ENCODE measurements at places on chromosomes 4 and X.
A peak's percentile ranks its signal among the peaks of the same experiment; 100 is the strongest.

DNA sequence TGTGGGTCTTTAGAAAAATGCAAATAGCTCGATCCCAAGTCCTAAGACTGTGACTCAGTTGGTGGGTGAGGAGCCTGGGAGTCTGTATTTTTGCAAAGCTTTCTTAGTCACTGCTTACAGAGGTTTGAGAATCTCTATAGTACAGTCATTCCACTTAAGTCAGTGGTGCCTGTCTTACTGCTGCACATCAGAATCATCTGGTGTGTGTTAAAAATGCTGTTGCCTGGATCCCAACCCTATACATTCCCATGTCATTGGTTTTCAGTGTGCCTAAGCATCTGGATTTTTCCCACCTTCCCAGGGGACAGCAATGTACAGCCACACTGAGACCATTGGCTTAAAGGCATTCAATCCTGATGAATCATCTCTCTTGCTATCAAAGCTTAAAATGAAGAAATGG, 21.0 kb upstream of the GEMIN8 start:
- no peak for DNase-seq

GRCh38 chr4:6674500-6675149, 19.1 kb upstream of the S100P start:
- DNase-seq, result peak; percentile 82

DNA sequence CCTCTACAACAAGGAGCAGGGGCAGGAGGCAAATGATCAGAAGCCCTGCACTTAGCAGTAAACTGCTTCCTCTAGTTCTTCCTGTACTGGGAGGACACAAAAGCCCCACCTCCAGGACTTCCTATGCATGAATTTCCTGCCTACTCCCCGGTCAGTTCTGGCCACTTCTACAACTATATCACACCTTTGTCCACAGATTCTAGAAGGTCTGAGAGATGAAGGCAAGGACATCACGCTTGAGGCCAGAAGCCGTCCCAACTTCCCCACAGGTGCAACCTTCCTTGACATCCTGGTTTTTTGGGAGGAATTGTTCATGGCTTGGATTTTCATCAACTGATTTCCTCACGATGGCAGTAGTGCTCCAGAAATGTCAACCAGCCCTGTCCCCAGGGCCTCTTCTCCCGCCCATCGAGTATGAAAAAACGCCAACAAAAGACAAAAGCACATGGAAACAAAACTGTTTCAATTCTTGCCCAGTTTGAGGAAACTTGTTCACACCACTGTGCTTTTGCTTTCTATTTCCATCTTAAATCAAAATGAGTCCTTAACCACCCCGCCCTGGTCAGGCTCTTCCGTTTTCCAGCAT, 206.5 kb upstream of the STK26 start:
- no peak for DNase-seq

GRCh38 chrX:9913146-9913433, 54.1 kb upstream of the CLDN34 start:
- DNase-seq, result no peak

GRCh38 chr4:131348263-131348662, 1800.8 kb upstream of the PCDH10 start:
- DNase-seq, result no peak

DNA sequence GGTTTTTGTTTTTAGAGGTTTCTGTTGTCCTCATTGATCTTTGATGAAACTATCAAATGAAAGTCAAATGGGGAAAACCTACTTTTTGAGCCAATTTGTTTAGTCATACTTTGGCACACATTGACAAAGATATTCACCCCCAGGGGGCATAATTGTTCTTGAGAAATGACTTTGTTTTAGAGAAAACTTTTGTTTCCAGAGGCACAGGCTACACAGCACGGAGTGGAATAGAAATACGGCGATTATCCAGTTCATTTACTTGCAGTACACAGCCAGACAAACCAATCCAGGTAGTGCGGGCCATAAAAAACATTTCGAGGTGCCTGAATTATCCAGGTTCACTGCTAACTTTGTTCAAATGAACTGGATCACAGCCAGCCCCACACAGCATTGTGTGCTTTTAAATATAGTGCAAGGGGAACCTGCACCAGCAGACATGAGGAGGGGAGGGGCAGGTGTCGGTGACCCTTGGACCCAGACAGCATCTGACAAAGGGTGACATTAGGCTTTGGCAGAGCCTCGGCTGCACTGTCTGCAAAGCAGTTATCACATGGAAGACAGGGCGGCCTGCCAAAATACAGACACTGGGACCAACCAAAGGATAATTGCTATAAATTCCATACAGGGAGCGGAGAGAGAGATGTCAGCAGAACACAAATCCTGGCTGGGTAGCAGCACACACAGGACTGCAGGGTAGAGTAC, 179.6 kb upstream of the NOCT start:
- DNase-seq, result peak; percentile 8

DNA sequence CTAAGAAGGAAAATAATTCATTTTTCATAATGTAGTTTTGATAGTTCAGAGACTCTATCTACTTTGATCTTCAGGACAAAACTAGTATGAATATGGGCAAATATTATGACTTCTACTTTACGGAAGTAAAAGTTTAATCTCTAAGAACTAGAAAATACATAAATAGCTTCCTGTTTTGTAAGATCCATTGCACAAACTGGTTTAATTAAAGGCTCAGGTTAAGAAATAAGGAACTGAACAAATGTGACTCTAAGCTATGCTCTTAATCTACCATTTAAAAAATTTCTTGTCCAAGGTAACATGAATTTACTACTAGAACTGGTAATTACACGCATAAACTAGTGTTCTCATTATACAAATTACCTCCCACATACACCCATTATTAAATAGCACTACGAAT, 360.6 kb downstream of the INPP4B start:
- DNase-seq, result peak; percentile 20

DNA sequence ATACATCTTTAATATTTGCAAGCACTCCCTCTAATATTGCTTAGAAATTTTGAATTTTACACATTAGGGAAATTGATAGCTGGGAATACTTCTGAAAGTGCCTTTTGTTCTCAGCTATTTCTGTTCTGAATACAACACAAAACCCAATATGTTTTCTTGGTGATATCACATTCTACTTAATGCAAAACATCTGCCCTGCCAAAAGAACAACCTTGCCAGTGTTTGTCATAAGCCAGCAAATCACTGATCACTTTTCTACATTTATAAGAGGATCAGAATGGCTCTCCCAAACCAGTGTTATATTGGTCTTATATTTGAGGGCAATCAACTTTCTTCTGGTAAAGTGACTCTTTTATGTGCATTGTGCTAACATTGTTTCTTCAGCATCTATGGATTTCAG, 126.8 kb upstream of the APOOL start:
- DNase-seq, result no peak

GRCh38 chr4:15656038-15656470, 897 bp upstream of the FBXL5 start:
- no peak for DNase-seq

DNA sequence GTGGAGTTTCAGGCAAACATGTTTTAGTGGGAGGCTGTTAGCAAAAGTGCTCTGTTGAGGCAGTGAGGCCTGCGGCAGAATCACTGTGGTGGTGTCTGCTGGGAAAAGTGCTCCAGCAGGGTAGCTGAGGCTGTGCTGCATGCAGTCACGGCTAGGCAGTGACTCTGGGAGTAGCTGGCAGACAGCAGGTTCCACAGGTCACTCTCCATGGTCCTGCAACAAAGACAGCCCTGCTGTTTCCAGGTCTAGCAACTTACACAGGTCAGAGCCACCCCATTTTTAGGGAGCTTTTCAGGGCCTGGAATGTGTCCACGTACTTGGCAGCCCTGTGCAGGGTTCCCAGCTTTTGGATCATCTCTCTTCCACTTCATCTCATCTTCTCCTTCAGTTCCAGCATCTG, 184.3 kb downstream of the NAA11 start:
- DNase-seq, result peak; percentile 41
